ENCODE measurements at places on chromosomes 12 and 14.

- DNase-seq, result no peak
Measured at GRCh38 chr14:67513631-67514108, 19.4 kb upstream of the PLEKHH1 start.

- no peak for DNase-seq
Measured at GRCh38 chr12:58967561-58967960, 47.3 kb upstream of the LRIG3 start.

GRCh38 chr14:91078095-91078737, 17.8 kb upstream of the RPS6KA5 start:
- DNase-seq, result no peak

- DNase-seq, result no peak
Measured at GRCh38 chr14:61279082-61279481, 2.1 kb downstream of the TMEM30B start.

GRCh38 chr12:5789469-5789968, 155.5 kb downstream of the ANO2 start:
- DNase-seq, result no peak

DNA sequence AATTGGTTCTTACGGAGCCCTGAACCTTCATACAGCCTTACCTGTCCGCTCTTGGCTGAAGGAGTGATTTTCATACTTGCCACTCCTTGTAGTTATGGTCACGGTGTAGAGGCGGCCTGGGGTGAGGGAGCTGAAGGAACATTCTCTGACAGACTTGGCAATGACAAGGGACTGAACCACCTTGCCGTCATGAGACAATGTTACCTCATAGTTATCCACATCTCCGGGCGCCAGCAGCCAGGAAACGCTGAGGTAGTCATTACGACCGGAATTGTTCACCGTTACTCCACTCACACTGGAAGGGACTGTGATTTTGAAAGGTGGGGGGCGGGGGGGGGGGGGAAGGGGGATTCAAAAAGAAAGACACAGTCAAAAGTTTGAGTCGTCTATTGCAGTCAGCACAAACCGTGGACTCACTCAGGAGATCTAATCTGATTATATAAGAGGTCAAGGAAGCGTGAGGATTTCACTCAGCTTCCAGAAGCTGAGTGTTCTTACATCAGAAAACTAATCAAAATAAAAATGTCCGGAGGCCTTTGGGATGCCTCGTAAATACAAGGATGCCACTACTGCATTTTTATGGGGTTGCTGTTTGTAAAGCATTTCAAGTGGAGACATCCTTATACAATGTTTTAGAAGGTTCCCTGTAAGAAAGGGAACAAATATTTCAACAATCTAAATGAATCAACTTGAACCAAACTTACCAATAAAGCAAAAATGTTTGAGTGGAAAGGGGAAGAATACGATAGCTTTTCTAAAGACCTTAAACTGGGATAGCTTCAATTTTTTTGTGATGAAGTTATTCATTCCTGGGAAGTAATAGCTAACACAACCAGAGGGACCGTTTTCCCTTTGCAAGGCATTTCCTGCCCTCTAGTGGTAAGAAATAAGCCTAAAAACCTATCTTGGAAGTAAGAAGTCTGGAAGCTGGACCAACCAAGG, 60.6 kb downstream of the PTPRB start:
- DNase-seq, result no peak

DNA sequence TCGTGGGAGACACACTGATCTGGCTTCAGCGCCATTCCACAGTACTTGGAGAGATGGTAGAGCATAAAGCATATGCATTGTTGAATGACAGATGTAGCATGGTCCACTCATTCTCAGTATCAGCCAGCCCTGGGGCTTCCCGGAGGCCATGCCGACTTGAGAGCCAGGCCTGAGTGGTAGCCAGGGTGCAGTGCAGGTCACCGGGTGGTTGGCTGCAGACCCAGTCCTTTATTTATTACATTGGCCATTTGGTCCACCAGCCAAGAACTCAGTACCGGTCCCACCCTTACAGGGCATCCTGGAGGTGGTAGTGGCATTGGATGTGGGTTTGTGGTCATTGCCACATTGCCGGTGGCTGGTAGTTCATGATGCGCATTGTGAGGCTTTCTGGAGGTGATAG, 121.6 kb upstream of the RTL1 start:
- no peak for DNase-seq

GRCh38 chr14:22555384-22556011, 33.5 kb downstream of the DAD1 start:
- no peak for DNase-seq

GRCh38 chr12:79203058-79203647, 338.6 kb downstream of the SYT1 start:
- no peak for DNase-seq

DNA sequence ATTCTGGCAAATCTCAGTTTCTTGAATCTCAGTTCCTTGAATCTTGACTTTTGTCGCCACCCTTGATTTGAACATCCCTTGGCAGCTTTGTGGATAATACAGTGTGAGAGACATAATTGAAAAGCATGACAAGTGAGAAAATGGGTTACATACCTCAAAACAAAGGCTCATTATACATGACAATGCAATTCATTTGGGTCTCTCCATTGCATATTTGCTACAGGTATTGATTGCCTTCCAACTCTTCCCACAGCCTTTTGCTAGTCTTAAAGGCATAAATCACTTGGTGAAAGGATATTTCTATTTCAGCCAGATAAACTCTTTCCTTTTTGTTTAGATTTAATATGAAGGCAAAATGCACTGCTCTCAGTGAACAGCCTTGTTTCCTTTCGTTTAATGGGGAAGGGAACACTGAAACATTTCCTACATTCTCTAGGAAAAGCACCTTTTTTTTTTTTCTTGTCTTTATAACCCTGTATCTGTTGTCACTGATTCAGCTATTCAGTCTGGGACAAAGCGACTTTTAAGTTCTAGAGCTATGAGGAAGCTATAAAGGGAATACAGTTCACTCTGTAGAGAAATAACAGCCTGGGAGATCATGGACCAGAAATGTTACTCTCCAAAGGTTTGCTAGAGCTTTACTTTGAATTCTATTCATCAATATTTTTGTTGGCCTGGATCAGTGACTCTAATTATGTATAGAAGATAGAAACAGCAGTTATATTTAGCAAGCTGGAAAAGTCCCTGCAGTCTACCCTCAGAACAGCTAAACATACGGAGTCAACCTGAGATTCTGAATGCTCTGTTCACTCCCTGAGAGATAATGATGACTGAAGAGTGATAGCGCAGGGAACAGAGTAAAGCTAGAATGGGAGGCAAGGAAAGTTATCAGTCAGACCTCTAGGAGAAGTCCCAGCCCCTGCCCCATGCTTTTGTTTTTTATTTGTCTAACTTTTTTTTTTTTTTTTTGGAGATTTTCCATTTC, 311.4 kb downstream of the RGS6 start:
- DNase-seq, result no peak

GRCh38 chr14:29896354-29896821, 31.3 kb downstream of the PRKD1 start:
- no peak for DNase-seq

DNA sequence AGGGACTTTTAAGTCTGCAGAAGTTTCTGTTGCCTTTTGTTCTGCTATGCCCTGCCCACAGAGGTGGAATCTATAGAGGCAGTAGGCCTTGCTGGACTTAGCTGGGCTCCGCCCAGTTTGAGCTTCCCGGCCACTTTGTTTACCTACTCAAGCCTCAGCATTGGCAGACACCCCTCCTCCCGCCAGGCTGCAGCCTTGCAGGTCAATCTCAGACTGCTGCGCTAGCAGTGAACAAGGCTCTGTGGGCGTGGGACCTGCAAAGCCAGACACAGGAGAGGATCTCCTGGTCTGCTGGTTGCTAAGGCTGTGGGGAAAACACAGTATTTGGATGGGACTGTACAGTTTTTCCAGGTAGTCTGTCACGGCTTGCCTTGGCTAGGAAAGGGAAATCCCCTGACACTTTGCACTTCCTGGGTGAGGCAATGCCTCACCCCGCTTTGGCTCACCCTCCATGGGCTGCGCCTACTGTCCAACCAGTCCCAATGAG, 43.7 kb downstream of the CCDC59 start:
- no peak for DNase-seq

- DNase-seq, result no peak
Measured at GRCh38 chr14:90406384-90406798, 9.6 kb downstream of the CALM1 start.

DNA sequence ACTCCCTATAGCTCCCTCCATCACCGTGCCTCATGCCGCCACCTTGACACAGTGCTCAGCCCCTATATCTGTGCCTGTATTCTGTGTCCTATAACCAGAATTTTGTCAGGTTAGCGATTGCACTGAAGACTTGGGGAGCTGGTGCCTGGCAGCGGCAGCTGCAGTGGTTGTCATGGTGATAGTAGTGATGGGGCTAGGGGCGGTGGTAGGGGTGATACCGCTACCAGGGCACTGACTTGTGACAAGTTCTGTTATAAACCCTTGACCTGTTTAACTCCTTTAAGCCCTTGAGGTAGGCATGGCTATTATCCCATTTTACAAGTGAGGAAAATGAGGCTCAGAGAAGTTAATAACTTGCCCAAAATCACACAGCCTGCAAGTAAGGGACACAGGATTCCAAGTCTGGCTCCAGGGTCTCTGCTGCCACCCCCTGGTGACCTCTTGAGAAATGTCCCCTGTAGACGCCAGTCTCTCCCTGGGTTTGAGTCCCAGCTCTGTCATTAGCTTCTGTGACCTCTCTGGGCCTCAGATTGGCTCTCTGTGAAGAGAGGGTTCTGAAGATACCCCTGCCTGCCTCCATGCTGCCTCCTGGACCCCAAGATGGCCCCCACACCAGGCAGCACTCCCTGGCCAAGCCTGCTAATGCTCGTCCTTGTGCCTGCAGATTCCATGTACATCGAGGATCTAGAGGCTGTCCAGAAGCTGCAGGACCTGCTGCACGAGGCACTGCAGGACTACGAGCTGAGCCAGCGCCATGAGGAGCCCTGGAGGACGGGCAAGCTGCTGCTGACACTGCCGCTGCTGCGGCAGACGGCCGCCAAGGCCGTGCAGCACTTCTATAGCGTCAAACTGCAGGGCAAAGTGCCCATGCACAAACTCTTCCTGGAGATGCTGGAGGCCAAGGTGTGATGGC, 121.9 kb downstream of the ESRRB start:
- no peak for DNase-seq

GRCh38 chr12:100798286-100799160, 3.9 kb downstream of the ANO4 start:
- no peak for DNase-seq

GRCh38 chr12:48686037-48686595, 4.1 kb upstream of the KANSL2 start:
- no peak for DNase-seq

- no peak for DNase-seq
Measured at GRCh38 chr12:13956060-13956590, 25.3 kb downstream of the GRIN2B start.

GRCh38 chr12:22318108-22318737, 16.3 kb downstream of the ST8SIA1 start:
- DNase-seq, result no peak

DNA sequence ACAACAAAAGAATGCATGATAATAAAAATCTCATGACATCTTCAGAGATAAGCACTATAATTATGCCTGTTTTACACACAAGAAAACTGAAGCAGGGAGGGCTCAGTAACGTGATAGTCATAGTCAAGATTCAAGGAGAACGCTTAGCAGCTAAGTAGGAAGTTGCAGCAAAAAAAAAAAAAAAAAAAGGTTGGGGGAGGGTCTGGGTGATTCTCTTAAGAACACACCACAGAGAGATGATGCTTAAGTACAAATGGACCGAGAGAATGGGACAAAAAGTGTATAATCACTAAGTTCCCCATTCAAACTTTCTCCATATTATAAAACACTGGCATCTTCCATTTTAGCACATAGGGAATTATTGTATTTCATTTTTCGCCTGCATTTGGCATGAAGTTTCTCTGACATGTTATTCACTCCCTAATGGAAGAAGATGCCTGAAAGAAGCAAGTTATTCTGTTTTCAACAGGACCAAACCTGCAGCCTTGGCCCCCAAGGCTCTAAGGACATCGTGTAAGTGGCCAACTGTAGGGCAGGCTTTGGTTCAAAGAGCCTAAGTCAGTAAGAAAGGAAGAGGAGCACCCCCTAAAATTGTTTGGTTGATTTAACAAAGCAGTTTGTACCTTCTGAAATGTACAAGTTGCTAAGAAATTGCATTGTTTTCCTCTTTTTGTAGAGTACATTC, 142.9 kb upstream of the TMPO start:
- no peak for DNase-seq

DNA sequence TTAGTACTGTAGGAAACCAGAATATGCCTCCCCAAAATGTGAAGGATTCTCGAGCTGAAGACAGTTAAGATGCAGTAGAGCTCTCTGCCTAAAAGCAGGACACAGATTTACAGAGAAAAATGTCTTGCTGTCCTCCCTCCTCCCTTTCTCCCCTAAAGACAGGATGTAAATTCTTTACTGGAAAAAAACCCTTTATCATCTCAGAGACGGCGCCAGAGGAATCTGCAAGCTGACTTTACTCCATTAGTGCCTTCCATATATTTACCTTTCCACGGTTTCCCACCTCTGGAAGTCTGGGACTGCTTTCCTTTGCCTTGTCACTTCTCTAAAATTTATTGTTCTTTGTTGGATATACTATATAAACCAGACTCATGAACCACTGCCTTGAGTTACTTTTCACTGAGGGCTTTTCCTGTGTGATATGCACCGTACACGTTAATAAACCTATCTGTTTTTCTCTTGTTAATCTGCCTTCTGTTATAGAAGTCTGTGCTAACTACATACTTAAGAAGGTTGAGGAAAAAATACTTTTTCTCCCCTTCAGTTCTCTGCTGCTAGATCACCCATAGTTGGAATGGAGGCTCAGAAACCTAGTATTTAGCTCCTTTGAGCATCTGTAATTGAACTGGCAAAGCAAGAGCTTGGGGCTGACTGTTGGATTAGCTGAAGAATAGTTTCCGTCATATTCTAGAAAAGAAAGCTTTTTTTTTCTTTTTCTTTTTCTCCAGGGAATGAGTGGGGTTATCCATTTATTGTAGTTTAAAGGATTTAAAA, 99.9 kb downstream of the RAD51B start:
- no peak for DNase-seq

- DNase-seq, result no peak
Measured at GRCh38 chr14:64971491-64971942, 619 bp downstream of the RAB15 start.

GRCh38 chr12:107567876-107568619, 117.6 kb upstream of the PWP1 start:
- no peak for DNase-seq

- no peak for DNase-seq
Measured at GRCh38 chr12:54439521-54440255, 20.6 kb upstream of the ITGA5 start.

GRCh38 chr14:39555749-39556148, 123.5 kb upstream of the FBXO33 start:
- no peak for DNase-seq

DNA sequence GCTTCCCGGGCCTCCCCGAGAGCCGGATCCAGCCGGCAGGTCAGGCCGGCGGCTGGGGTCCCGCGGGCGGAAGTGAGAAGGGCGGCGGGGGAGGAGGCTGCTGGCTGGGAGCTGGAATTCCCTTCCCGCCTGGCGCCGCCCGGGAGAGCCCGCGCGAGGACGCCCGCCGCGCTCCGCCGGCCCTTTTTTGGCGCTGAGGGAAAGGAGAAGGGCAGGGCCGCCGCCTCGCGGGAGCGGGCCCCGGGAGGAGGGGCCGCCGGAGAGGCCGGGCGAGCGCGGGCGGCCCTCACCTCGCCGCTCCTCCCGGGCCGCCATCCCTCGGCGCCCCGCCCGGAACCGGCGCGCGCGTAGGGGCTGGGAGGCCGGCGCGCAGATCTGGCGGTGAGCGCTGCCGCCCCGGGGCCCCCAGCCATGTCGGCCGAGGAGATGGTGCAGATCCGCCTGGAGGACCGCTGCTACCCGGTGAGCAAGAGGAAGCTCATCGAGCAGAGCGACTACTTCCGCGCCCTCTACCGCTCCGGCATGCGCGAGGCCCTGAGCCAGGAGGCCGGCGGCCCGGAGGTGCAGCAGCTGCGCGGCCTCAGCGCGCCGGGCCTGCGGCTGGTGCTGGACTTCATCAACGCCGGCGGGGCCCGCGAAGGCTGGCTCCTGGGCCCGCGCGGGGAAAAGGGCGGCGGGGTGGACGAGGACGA, at the start of the genes KLHL42 and MANSC4:
KLHL42 (plus strand) TSS at position 314 of the 692 bp plus-strand sequence; CDS start at position 412, 98 bp downstream.
MANSC4 (minus strand) TSS at position 317 of the 692 bp plus-strand sequence. CDS start 8,960 bp downstream, outside the sequence.
- DNase-seq, result peak; percentile 30
